ENCODE measurements at places on chromosomes 2 and 18.

- DNase-seq, result no peak
Observed at GRCh38 chr2:237196866-237197618, 111.4 kb downstream of the COPS8 start.

- no peak for DNase-seq
Observed at GRCh38 chr18:48126240-48126639, 195.8 kb upstream of the SMAD2 start.

DNA sequence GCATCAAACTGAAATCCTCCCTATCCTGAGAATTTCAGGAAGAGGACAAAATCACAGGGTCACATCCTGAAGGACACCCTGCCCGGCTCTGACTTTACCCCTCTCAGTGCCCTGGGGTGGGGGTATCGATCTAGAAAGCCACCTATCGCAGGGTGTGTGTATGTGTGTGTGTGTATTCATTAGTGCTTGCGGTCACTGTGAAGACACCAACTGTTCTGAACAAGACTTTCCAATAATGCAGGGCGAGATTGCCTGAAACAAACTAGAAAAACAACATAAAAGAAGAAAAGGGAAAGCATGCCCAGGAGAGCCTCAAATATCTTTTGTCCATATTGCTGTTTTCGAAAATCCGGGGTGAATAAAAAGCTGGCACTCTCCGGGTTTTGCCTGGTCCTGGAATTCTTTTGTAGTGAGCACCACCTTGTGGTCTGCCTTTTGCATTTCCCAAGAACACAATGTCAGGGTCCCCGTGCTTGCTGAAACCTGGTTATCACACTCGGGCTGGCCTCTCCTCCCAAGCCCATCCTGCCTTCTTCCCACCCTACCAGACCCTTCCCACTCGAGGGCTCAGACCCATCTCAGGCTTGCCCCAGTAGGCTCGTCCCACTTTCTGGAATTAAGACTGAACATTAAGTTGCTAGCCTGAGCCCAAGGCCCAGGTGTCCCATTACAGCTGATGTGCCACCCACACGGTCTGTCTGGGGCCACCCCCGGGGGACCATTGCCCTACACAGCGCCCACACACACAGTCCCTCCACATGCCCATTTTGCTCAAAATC, 25.0 kb upstream of the COPS8 start:
- DNase-seq, result peak; percentile 31

GRCh38 chr2:925309-925708, 25.3 kb upstream of the SNTG2 start:
- no peak for DNase-seq

DNA sequence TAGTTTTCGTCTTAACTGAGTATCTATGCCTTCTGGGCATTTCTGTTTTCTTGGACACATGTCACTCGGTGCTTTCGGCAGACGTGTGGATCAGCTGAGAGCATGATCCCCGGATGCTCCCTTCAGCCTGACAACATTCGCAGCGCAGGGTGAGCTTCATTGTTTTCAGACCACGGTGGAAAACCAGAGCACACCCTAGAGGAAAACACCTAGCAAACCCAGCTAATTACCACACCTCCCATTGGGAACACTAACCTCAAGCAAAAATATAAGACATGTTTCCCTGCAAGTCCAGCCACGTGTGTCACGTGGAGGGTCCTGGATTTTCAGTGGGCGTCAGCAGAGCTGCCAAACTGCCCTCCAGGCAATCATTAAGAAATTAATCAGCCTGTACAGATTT, 31.0 kb downstream of the ANKRD29 start:
- no peak for DNase-seq

- DNase-seq, result no peak
Observed at GRCh38 chr2:171136024-171136423, 24.7 kb downstream of the TLK1 start.

- DNase-seq, result no peak
Observed at GRCh38 chr2:220315098-220315823, 687.8 kb downstream of the SLC4A3 start.

- no peak for DNase-seq
Observed at GRCh38 chr18:74604774-74605173, 7.1 kb downstream of the ZNF407 start.

GRCh38 chr2:159959136-159959535, 103.3 kb downstream of the PLA2R1 start:
- DNase-seq, result no peak

DNA sequence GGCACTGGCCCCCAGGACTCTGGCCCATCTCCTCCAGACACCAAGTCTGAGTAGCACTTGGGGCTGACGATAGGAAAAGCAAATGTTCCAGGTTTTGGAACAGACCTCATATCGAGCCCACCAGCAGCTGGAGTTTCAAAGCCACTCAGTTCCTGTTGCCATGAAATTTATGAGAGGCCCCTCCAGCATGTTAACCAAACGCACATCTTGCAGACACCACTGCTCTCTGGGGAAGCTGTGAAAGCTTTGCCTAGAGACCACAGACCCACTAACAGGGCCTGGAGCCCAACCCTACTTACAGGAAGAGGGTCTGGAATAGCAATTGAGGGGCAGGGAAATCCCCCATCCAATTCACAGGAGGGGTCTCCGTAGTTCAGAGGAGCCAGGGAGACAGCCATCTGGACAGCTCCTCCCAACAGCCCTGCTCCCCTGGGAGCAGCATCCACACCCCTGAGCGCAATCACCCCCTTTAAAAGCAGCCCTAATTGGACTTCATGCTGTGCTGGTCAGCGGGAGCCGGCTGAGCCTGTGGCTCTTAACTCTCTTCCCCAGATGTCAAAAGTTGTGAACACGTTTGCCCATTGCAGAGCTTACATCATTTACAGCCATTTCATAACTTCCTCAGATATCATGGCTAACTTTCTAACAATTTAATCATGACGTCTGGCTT, 81.3 kb downstream of the TGFA start:
- DNase-seq, result no peak

GRCh38 chr18:10299643-10300042, 154.8 kb upstream of the APCDD1 start:
- DNase-seq, result no peak

- DNase-seq, result peak; percentile 59
Observed at GRCh38 chr2:85405201-85406059, 4.7 kb downstream of the CAPG start.

GRCh38 chr2:47089083-47089464, 66.0 kb downstream of the STPG4 start:
- DNase-seq, result no peak

DNA sequence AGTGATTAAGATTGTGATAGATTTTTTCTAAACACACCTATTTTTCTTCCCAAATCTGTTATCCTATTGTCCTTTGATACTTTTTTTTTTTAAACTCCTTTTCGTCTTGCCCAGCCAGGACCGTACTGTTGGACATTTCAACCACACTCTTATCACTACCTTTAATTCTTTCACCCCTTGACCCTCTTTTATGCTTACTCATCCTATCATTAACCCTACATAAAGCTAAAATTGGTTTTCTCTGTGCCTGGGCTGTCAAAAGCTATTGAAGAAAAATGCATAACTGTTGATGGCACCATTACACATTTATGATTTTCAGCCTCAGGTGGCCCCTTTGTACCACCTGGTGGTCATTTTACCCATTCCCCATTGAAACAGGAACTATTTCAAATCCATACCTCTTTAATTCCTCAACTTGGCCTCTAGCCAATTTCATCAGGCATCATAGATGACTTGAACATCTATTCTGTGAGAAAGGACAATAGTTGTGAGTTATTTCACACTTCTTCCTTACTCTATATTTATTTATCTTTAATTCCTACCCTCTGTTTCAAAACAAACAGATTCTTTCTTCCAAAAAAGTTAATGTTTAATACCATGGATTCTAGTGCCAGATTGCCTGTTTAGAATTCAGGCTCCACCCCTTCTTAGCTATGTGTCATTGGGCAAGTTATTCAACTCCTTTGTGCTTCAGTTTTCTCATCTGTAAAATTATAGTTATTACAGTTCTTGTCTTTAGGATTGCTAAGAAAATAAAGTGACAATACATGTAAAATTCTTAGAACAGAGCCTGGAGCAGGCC, 258.6 kb downstream of the CAMKMT start:
- no peak for DNase-seq

DNA sequence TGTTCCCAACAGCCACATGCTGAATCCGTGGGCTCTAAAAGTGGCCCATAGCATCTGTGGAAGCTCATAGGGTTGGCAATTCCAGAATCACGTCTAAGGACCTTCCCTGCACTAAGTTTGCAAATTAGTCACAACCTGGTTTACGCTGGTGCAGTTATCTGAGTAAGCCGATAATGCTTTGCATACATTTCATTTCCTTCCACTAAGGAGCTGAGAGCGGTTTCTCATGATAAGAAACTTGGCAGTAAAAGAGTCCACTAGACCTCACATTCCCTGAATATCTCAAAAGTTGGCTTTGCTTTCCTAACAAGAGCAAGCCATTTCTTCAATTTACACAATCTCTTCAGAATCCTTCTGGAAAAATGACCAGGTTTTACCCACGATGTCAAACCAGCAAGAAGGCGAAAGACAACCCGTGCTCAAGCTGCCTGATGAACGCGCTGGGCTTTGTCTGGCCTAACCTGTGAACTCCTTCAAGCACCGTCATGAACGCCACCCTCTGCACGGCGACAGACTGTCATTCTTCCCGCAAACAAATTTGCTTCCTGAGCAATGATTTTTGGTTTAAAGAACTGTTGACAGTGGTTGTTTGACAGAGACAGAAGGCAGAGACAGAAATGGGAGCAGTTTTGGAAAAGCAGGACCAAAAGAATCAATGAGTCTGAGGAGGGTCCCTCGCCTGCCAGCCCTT, 73.0 kb upstream of the COPS8 start:
- DNase-seq, result no peak

DNA sequence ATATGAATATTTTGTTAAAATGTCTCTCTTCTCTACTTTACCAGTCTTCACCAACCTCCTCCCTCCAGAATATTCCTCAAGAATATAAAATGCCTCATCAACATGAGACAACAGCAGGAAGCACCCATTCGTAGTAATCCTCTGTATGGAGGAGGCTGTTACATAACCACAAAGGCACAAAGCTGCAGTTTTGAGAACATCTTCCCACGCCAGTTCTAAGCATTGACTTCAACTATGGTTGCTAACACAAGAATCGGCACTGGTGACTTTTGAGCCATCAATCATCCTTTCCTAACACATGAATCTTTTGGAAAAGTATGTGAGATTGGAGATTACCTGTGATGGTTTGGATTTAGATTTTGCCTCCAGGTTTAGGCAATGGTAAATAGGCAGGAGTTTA, 54.9 kb upstream of the CYP1B1 start:
- no peak for DNase-seq

- no peak for DNase-seq
Observed at GRCh38 chr2:230840301-230840700, 24.4 kb upstream of the ITM2C start.

DNA sequence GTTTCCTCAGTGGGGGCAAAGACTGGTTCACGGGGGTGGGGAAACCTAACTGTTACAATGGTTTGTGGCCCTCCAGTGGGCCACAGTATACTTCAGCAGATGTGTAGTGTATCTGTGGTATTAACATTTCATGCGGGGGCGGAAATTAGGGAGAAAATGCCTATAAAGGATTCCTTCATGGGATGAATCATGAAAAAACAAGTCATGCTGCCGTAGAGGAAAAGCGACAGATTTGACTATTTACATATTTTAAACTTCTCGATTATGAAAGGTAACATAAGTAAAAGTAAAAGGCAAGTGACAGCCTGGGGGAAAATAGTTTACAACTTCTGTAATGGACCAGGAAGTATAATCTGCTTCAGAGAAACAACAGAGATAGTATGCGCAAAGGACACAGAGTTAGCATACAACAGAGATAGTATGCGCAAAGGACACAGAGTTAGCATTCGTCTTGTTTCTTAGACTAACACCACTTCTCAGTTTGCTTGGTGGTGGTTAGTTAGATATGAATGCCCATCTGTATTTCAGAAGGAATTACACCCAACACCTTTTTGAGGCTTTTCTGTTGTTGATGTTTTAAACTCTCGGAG, 41.1 kb downstream of the MRPS9 start:
- no peak for DNase-seq

DNA sequence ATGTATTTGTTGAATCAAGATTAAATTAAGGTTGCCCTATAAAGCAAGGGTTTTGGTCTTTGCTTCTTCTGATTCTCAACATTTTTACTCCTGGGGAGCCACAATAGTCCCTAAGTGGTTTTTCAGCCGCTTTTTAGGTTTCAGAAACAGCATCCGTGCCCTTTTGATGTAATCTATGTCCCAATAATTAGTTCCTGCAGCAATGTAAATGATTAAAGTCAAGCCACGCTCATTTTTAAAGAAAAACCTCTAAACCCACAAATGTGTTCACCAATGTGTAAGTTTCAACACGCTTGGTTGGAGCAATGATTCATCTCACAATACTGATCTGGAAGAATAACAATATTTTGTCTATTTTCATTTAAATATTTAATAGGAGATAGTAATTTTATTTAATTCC, 5.6 kb downstream of the ARL4C start:
- DNase-seq, result peak; percentile 37

GRCh38 chr2:16816016-16816415, 150.4 kb upstream of the CYRIA start:
- DNase-seq, result no peak

DNA sequence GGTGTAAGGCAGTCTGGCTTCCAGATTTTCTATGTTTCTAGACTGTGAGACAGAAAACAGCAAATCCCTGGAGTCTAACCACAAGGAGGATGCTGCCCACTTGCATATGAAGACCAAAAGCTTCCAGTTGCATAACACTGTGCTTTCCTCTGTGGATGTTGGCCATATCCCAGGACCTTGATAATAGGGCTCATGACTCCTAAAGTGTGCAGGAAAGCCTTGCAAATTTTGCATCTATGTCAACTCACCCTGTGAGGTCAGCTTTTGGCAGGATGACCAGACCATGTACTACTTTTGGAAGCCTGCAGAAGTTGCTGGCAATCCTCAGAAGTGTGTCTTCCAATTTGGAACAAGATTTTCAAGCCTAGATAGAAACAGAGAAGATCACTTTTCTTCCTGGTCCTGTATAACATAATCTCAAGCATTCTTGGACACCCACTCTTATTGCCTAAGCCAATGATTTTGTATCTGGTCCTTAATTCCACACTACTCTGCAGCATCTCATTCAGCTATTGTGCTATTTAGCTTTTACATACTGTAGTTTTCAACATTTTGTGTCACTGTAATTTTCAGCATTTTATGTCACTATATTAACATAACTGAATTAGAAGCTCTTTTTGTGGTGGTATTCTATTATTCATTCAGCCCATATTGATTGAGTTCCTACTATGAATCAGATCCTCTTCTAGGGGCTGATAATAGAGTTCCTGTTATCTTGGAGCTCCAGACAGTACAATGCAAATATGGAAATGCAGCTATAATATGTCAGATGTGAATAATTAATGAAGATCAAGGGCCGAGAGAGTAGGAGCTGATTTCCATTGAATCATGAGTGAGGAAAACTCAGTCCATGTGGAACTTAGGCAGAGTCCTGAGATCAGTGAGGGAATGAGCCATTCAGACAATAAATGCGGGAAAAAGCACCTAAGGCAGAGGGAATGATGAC, 85.3 kb upstream of the RAB27B start:
- DNase-seq, result no peak

DNA sequence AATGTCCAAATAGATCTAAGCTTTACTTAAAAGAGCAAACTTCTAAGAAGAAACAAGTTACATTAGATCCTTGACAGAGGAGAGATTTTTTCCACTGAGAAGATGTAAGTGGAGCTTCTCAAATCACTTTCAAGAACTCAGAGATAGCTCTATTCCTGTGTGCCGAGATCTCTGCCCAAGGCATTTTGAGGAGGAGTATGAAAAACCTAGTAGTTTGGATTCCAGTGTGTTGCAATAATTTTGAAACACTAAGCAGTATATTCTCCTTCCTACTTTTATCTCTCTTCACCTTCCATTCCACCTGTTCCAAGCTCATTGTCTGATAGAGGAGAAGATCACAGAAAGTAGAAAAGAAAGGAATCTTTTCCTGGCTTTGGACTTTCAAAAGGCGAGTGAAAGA, 192.0 kb upstream of the TANK start:
- no peak for DNase-seq

- DNase-seq, result no peak
Observed at GRCh38 chr2:154686162-154686561, 12.3 kb upstream of the KCNJ3 start.

All from CD4-positive, alpha-beta T cell treated with Interleukin-21 for 1 hour (primary cell).